ENCODE measurements at places on chromosomes 2 and 18. TPM values are rescaled to one million over a fixed set of nuclear protein-coding genes. Genes with fewer than 3 reads are reported as not detected.
A peak's percentile ranks its signal among the peaks of the same experiment; 100 is the strongest.

GRCh38 chr18:37701967-37702366, 136.4 kb upstream of the CELF4 start:
- no peaks in the 10 kb centered on the region for H3K27me3 ChIP-seq
- no peak for DNase-seq
- no peak overlapping the region for H3K27ac ChIP-seq
- H3K4me1 ChIP-seq: no peaks in the 10 kb centered on the region

GRCh38 chr2:11945139-11946126, 199.0 kb downstream of the LPIN1 start:
- DNase-seq: no peak
- no peaks in the 10 kb centered on the region for H3K27me3 ChIP-seq
- peak overlapping the region; percentile 82 for H3K27ac ChIP-seq

GRCh38 chr2:54613794-54614257, 109.6 kb upstream of the EML6 start:
- no peaks in the 10 kb centered on the region for H3K36me3 ChIP-seq
- H3K4me3 ChIP-seq: no peak overlapping the region
- H3K4me1 ChIP-seq: peaks cover 56% of the 10 kb centered on the region
- DNase-seq: no peak
- H3K27me3 ChIP-seq: no peaks in the 10 kb centered on the region

The CYTIP gene
- polyA plus RNA-seq: 220 TPM

The TUBA3E gene
- polyA plus RNA-seq: not detected

The ARHGAP15 gene
- polyA plus RNA-seq: 217 TPM

GRCh38 chr18:49813069-49813318, 339 bp downstream of the ACAA2 start:
- no peak for DNase-seq
- no peaks in the 10 kb centered on the region for H3K27me3 ChIP-seq

DNA sequence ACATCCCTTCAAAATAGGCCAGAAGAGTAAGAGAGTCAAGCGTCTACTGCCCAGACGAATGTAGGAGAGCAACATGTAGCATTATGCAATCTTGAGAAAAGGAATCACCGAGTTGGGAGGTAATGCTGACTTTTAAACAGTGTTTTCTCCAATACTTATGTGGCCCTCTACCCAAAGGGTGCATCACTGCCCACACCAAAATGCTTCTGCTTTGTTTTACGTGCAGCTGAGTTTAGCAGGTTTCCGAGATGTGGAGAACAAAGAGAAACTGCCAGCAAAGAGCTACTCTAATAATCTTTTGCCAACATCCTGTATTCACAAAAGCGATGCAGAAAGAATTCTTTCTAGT, 63.4 kb upstream of the ZEB2 start:
- H3K27me3 ChIP-seq: peaks cover 3% of the 10 kb centered on the region
- H3K36me3 ChIP-seq: no peaks in the 10 kb centered on the region
- peak overlapping the region; percentile 5 for H3K4me3 ChIP-seq
- DNase-seq: no peak

DNA sequence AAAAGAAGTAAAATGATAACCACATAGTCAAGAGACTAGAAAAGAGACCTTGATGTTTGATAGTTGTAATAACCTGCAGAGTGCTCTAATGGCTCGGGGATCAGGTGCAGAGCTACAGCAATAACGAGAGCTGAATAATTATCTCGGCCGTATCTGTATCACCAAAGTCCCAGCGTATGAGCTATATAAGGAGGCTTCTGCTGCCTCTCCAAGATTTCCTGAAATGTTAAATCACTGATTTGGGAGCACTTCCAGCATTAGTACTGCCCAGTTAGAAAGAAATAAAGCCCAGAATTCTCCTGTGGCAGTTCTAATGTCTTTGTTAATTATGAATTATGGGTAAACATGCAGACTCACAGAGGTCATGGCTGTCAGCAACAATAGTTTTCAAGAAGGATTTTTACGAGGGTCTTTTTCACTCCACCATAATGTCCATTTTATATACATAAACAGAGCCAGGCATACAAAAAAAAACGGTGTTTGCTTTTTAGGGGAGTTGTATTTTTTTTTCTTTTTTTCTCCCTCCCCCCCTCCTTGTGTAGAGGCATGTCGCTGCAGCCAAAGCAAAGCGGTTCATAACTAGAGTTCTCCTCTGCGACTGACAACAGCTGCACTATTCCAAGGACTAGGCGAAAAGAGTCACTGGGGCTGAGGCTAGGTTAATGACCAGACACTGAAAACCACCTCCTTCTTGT, 168.3 kb upstream of the VRK2 start:
- H3K36me3 ChIP-seq: no peaks in the 10 kb centered on the region
- H3K4me1 ChIP-seq: no peaks in the 10 kb centered on the region
- no peaks in the 10 kb centered on the region for H3K27me3 ChIP-seq
- no peak overlapping the region for H3K27ac ChIP-seq
- no peak for DNase-seq

The VAMP8 gene
- polyA plus RNA-seq: 321 TPM

GRCh38 chr2:176122683-176123410, at the start of gene HOXD9:
TSS of gene HOXD9 (plus strand) at chr2:176122719. CDS start at chr2:176122769, 50 bp downstream.
- peaks cover 9% of the 10 kb centered on the region for H3K4me1 ChIP-seq
- H3K27me3 ChIP-seq: peaks cover 62% of the 10 kb centered on the region
- H3K27ac ChIP-seq: no peak within 1 kb of the TSS
- H3K36me3 ChIP-seq: peaks cover 2% of the 10 kb centered on the region
- peak within 1 kb of the TSS; percentile 59 for H3K4me3 ChIP-seq

DNA sequence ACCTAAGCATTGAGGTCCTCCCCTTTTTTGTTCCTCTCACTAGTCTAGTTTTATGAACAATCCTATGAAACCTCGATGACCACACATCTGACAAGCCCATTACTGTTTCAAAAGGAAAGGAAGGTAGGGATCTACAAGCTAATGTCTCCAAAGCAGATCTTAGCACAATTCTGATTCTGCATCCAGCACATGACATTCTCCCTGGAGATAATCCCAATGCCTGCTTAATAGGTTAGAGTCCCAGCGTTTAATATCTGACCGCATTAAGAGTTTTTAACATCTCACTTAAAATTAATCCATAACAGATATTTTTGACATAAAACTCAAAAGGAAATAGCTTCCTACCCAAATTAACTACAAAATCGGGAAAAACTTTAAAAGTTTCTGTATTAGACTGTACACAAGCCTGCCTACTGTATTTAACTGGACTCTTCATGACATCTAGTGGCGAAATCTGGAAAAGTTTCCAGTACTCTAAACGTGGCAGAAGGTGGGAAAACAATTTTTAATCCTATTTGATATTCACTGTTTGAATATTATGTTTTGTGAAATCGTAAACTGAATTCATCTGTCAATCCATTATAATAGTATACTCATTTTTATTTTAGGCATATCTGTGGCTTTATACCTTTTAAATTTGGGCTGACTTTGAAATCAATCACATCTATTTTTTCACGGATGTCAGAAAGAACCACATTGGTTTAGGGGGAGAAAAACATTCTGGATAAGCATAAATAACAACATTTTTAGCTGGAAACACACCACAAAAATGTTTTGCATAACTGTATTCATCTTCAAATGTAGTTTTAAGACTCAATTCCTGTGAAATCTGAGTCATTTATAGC, 62.4 kb downstream of the TXNL1 start:
- no peak overlapping the region for H3K4me3 ChIP-seq
- peak; percentile 12 for DNase-seq
- no peaks in the 10 kb centered on the region for H3K36me3 ChIP-seq
- H3K27me3 ChIP-seq: peaks cover 5% of the 10 kb centered on the region

DNA sequence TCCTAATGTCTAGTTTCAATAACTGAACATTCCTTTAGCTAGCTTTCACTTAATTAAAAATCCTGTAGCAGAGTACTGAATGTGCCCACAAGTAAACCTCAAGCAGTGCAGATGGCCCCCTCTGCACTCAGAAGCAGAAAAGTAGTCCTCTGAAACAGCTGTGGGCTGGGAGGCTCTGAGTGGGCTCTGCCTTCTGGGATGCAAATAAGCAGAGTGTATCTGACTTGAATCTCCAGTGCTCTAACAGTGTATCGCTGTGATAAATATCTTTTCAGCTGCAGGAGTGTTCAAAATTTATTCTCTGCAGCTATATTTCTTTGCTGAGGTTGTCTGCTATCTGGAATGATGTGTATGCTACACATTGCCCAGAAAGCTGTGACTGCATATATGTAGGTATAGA, 44.8 kb upstream of the SYT4 start:
- DNase-seq: no peak
- H3K4me3 ChIP-seq: no peak overlapping the region
- no peaks in the 10 kb centered on the region for H3K36me3 ChIP-seq
- no peaks in the 10 kb centered on the region for H3K27me3 ChIP-seq

GRCh38 chr2:210681491-210681890, 125.1 kb downstream of the CPS1 start:
- H3K4me1 ChIP-seq: no peaks in the 10 kb centered on the region
- no peaks in the 10 kb centered on the region for H3K27me3 ChIP-seq
- no peak overlapping the region for H3K27ac ChIP-seq
- no peak overlapping the region for H3K4me3 ChIP-seq

GRCh38 chr18:13276530-13277520, 58.3 kb downstream of the LDLRAD4 start:
- peak overlapping the region; percentile 84 for H3K27ac ChIP-seq
- peak overlapping the region; percentile 32 for H3K4me3 ChIP-seq
- H3K4me1 ChIP-seq: peaks cover 70% of the 10 kb centered on the region

GRCh38 chr2:36480028-36480427, 117.9 kb downstream of the FEZ2 start:
- H3K36me3 ChIP-seq: peaks cover 21% of the 10 kb centered on the region
- DNase-seq: no peak

The SULT1C2 gene
- not detected for polyA plus RNA-seq

The PTPRN gene
- 0.27 TPM for polyA plus RNA-seq

The TRAK2 gene
- polyA plus RNA-seq: 20.9 TPM

DNA sequence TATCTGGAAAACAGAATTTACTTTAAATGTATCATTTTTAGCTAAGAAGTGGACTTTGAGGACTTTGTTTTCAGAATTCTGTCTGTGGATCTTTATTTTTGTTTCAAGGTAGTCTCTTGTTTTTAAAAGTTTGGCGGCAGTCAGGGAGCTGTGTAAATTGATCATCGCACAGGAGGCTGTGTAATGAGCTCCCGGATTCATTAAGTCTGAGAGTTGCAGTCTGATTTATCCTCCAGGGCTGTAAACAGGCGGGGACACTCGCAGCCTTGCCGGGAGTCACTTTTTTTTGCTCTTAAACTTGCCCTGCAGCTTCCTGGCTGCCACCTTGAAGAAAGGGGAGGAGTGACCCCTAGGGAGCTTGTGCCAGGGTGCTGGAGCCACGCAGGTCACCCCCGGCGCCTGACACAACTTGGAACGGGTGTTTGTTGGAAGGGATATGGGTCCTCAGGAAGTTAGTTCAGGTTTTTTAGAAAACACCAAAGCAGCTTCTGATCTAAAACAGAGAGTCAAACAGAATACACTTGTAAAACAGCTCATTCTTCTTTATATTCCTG, 76.2 kb downstream of the DCDC2C start:
- H3K4me3 ChIP-seq: no peak overlapping the region
- H3K27ac ChIP-seq: no peak overlapping the region
- peaks cover 10% of the 10 kb centered on the region for H3K4me1 ChIP-seq
- no peak for DNase-seq
- H3K36me3 ChIP-seq: no peaks in the 10 kb centered on the region

The TRIM43 gene
- not detected for polyA plus RNA-seq

DNA sequence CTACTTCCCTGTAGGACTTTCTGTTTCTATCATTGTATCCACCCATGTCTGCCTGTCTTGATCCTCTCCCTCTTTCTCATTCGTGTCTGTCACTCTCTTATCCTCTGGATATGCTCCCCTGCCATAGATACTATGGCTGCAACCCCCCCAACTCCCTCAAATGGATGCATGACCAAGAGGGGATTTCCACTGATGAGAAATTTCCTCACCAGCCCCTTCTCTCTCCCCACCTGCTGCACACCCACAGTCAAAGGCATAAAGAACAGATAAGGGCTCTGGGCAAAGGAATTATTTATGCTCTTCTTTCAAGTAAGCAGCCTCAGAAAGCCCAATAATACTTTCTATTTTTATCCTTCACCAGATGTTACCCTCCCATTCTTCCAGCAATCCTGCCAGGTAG, 121.3 kb downstream of the FOXI3 start:
- no peak overlapping the region for H3K4me3 ChIP-seq
- no peaks in the 10 kb centered on the region for H3K36me3 ChIP-seq
- H3K27ac ChIP-seq: no peak overlapping the region
- H3K27me3 ChIP-seq: peaks cover 31% of the 10 kb centered on the region

The SULT1C4 gene
- polyA plus RNA-seq: not detected

DNA sequence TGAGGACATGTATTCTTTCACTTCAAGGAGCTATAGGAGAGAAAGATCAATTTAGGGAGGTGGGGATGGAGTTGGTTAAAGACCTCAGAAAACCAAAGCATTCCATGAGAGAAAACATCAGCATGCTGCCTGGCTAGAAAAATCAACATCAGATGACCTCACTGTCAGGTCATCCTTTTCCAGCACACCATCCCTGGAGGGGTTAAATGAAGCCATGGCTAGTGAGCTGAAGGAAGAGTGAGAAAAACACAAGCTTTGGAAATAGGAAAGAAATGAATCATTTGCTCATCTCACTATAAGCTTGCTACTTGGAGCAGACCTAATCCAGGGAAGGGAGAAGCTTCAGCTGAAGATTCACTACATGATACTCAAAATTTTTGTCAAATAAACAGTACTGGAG, 109.5 kb upstream of the ITGB6 start:
- H3K4me3 ChIP-seq: no peak overlapping the region
- peaks cover 17% of the 10 kb centered on the region for H3K36me3 ChIP-seq
- peaks cover 14% of the 10 kb centered on the region for H3K4me1 ChIP-seq
- DNase-seq: no peak

- no peak overlapping the region for H3K4me3 ChIP-seq
- H3K4me1 ChIP-seq: peaks cover 1% of the 10 kb centered on the region
- H3K27ac ChIP-seq: no peak overlapping the region
- no peaks in the 10 kb centered on the region for H3K27me3 ChIP-seq
Measured at GRCh38 chr2:5473635-5474034, 218.5 kb upstream of the SOX11 start.

GRCh38 chr2:207606399-207606798, 18.8 kb downstream of the METTL21A start:
- peaks cover 17% of the 10 kb centered on the region for H3K4me1 ChIP-seq
- DNase-seq: no peak
- H3K36me3 ChIP-seq: no peaks in the 10 kb centered on the region
- no peak overlapping the region for H3K27ac ChIP-seq
- H3K27me3 ChIP-seq: no peaks in the 10 kb centered on the region
- H3K4me3 ChIP-seq: no peak overlapping the region

The SERPINB11 gene
- not detected for polyA plus RNA-seq

DNA sequence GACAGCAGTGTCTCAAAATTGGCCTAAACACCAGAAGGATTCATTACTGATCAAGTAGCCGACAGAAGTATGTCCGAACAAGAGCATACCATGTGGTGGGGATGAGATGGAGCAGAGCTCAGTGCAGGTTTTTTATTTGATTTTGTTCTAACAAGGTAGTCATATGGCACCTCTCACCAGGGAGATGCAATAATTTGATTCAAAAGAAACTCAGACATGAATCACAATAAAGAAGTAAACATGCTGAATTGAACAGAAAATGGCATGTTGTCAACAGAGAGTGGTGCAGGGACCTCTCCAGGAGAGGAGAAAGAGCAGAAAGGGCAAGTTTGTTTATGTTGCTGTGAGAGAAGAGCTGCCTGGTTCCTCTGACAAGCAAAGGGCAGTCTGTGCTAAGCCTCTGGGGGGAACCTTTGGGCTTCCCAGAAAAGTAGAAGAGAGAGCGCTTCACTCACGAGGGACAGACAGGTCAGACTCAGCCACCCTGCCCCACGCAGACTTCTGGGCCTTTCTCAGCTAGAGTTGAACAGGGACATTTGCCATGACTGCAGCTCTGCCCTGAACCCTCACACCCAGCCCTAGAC, 351.3 kb upstream of the RAB12 start:
- no peaks in the 10 kb centered on the region for H3K36me3 ChIP-seq
- DNase-seq: no peak
- H3K27ac ChIP-seq: no peak overlapping the region
- no peaks in the 10 kb centered on the region for H3K4me1 ChIP-seq

- H3K4me1 ChIP-seq: peaks cover 44% of the 10 kb centered on the region
- H3K36me3 ChIP-seq: peaks cover 12% of the 10 kb centered on the region
- H3K27ac ChIP-seq: no peak overlapping the region
- H3K27me3 ChIP-seq: no peaks in the 10 kb centered on the region
- no peak overlapping the region for H3K4me3 ChIP-seq
Measured at GRCh38 chr2:159891917-159892730, 94.1 kb upstream of the CD302 start.
